Fibroblast of skin of right biceps (primary cell): ENCODE measurements at places on chromosomes 6 and 20.
A peak's percentile ranks its signal among the peaks of the same experiment; 100 is the strongest.

DNA sequence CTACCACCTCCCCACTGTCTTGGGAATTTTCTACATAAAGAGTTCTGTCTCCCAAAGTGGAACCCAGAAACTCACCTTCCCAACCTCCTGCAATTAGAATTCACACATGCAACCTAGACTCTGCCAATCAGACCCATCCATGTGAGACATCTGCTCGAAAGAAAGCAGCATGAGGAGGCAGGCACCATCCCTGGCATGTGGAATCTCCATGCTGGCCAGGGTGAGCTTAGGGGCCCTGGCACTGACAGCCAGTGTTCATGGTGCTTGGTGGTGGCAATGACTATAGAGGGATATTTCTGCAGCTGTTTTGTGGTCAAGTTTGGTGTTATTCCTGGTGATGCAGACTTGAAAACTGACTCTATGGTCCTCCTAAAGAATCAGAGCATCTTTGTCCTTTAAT lies 17.4 kb upstream of the FOXF2 start:
- no peak for DNase-seq

- peak; percentile 85 for DNase-seq
Measured at GRCh38 chr6:36735110-36736071, 37.8 kb downstream of the RAB44 start.

DNA sequence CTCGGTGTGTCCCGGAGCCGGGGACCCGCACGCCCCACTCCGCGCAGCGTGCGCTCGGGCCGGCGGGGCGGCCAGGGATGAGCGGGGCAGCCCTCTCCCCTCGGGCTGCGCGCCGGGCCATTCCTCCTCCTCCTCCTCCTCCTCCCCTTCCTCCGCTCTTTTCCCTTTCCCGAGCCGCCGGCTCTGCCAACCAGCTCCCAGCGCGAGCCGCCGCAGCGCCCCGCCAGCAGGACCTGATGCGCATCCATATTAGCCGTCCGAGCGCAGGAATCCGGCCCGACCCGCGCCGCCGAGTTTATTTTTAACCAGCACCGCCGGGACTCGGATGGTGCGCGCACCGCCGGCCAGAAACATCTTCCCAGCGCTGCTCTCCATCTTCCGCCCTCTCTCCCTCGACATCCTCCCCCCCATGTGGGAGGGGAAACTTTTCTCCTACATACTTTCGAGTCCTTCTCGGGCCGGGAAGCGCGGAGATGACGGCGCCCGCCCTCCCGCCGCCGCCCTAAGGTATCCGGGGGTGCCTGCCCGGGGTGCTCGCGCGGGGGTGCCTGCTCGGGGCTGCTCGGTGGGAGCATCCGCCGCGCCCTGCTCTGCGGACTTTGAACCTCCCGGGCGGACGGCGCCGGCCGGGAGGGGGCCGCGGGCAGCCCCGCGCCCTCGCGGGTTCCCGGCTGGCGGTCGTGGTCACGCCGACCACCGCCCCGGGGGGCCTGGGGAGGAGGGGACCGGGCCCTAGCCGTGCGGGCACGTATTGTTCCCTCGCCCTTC lies 619 bp downstream of the RREB1 start:
- peak; percentile 70 for DNase-seq

DNA sequence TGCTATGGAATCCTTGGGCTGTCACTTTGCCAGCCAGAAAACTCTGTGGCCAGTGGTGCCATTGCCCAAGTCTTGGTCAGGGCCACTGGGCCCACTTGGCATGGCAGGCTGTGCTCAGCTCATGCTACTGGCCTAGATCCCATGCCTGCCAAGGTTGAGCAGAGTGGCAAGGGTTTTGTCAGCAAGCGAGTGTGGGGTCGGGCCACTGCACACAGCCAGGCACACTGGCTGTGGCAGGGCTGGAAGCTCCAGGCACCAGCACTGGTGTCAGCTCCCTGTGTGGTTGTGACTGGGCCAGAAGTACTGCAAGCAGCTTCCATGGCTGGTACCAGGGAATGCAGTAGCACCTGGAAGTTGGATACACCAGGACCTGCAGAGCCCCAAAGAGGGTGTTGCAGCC lies 846.8 kb downstream of the EYS start:
- no peak for DNase-seq

- no peak for DNase-seq
Measured at GRCh38 chr6:146670161-146670560, 71.4 kb downstream of the ADGB start.

DNA sequence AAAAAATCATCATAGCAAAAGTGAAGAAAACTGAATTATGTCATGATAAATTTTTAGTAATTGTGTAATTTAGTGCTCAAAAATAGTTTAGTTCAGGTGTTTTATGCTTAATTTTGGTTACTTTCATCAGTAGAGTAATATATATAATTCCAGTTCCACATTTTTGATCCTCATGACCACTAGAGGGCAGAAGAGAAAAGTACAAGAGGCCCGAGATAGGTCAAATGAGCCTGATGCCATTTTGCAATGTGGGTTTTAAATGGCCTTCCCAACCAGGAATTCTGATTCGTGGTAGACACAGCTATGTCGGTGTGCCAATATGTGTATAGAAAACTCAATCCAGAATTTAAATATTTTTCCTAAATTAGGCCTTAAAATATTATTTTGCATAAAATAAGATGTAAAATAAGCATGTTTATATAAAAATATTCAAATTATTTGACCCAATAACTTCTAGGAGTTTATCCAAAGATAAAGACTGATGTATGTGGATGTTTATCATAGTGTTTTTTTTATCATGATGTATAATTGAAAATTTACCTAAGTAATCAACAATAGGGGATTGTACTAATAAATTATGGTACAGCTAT lies 159.7 kb upstream of the RPS6KA2 start:
- peak; percentile 55 for DNase-seq

DNA sequence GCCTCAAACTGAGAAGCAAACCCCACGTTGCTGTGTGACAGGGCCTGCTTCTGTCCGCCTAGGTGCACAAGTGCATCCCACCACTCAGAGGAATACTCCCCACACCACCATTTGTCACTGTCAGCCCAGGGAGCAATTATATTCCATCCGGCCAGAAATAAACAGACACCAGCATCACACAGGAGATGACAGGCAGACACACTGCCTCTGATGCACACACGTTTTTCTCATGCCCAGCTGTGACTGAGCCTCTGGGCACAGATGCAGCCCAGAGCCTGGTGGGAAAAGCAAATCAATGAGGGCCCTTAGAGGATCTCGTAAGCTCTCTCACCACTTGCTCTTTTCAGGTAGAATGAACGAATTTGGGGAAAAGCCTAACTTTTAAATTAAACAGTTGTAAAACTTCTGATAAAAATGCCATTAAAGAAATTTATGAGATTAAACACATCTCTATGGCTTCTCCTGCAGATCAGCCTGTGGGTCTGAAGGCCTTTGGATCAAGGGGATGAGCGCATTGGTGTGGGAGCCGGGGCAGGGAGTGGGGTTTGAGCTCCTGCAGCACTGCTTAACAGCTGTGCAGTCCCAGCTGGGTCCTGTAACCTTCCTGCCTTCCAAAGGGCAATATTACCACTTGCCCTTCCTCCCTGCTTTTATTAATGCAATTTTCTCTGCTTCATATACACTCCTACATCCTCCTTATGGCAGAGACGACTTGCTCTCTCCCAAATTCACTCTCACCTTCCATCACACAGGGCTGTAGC lies 624.3 kb downstream of the PTPRT start:
- DNase-seq, result no peak

DNA sequence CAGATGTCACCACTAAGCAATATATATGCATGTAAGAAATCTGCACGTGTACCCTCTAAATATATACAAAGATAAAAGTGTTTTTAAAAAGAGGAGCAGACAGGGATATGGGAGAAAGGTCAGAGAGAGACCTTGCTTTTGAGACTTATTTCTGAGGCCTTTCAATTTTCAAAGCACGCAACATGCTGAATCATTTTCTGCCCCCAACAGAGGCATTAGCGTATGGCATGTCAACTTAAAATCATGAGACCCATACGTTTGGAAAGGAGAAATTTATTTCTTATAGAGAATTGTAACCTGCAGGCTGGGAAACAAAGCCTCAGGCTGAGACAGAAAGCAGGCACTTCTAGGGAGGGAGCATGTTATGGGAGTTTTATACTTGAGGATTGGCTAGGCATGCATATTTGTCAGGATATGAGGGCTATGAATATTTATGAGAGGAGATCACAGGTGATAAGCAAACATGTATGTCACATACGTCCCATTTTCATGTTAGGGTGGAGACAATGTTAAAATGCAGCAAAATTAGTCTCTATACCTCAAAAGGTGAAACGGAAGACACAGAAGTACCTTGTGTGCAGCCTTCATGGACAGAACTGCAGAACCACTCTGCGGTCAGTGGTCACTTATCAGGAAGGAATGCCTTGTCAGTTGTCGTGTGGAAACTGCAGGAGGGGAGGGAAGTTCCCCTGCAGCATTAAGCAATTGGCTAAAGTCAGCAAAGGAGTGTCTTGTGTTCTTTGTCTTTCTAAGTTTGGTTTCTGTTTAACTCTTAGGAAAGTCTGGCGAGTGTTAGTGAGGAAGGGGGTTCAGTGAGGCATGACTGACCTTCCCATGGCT lies 6.3 kb upstream of the GABRR2 start:
- no peak for DNase-seq

GRCh38 chr6:107144666-107145065 lies 29.4 kb upstream of the BEND3 start:
- DNase-seq, result no peak

DNA sequence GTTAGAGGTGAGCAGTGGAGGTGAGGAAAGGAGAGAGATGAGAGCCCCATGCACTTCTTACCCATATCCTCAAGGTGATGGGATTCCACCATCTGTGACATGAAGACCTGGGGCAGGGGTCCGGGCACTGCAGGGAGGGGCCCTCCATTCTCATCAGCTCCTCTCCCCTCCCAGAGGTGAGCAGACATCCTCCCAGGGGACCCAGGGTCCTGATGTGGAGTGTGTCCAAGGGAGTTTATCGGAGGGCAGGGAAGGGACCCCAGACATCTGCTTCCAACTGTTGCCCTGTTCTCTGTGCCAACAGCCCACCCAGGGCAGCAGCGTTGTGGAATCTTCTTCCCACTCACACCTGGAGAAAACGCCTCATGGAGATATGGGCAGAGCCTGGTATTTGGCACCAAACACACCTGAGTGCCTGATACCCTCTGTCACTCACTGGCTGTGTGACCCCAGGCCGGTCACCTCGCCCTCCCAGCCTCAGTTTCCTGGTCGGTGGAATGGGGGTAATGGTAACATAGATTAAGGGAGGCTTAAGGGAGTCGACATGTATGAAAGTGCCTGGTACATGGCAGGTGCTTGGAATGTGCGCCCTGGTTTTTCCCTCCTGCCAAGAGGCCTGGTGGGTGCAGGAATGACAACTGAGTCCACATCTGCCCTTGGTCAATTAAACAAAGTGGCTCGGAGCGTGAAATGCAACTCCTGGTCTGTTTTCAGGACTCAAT lies 227.9 kb downstream of the PREX1 start:
- no peak for DNase-seq

GRCh38 chr6:82015043-82015442 lies 232.5 kb downstream of the IBTK start:
- DNase-seq, result peak; percentile 52

DNA sequence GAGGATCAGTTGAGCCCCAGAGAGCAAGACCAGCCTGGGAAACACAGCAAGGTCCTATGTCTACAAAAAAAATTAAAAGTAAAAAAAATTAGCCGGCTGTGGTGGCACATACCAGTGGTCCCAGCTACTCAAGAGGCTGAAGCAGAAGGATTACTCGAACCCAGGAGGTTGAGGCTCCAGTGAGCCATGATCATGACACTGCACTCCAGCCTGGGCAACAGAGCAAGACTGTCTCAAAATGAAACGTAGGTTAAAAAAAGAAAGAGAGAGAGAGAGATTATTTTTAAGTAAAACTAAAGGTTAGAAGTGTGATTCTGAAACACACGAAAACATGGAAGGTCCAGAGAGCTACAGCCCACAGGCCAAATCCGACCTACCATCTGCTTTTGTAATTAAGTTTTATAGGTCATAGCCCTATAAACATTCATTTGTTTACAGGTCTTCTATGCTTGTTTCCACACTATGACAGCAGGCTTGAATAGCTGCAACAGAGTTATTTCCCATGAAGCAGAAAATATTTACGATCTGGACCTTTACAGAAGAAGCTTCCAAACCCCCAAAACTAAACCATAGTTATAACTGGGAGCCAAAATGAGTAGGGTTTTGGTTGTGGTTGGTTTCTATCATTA lies 279.7 kb downstream of the GMDS start:
- DNase-seq, result no peak

- no peak for DNase-seq
Measured at GRCh38 chr6:139099984-139100383, 34.9 kb upstream of the HECA start.

GRCh38 chr20:58551631-58552030 lies 36.4 kb upstream of the APCDD1L start:
- DNase-seq, result no peak

GRCh38 chr20:48832405-48832730 lies 4.6 kb upstream of the PREX1 start:
- DNase-seq, result no peak

DNA sequence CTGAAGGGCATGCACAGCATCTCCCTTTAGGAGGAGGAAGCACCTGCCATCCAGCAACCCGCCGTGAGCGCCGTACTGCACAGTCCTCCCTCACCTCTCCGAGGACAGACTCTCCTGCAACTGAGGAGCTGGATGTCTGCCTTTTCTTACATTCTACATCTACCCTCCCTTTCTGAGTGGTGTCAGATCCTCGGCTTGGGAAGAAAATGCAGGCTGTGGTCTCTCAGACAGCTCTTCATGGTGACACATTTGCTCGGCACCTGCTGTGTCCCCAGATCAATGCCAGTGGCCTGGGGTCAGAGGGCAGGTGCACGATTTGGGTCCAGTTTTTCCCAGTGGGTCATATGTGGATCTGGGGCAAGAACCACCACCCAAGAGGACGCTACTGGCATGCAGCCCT lies 40.1 kb upstream of the BHLHE23 start:
- DNase-seq, result no peak

DNA sequence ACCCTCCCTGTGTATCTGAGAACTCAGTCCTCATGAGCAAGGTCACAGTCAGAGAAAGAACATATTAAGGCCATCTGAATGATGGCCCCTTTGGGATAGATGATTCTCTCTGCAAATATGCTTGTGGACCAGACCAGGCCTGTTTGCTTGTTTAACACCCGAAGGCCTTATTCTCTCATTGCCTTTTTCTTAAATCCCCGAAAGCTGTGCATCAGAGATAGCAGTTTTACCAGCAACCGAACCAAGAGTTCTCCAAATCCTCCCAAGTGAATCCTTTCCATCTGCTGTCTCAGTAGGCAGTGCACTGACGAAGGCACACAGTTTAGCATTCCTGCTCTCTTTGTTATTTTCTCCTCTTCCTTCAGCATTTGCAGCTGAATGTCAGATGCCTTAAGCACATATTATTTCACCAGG lies 79.8 kb downstream of the TRMT6 start:
- DNase-seq, result no peak

DNA sequence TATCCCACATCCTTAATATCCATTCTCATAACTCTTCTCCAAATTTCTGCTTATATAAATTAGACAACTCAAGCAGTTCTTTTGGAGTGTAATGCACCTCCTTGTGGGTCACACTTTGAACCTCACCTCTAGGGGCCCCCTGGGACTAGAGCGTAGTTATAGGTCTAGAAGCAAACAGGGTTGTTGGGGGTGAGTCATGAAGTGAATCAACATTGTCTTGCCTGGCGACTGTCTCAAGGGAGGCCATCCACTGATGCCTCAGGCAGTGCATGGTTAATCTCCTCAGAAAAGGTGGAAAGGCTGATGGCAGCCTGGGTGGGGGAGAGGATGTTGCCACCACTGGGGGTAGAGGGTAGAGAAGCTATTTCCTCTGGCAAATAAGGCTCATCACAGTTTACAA lies 129.1 kb downstream of the TNFRSF21 start:
- DNase-seq, result peak; percentile 73

- no peak for DNase-seq
Measured at GRCh38 chr6:1841136-1841535, 231.4 kb downstream of the FOXC1 start.

- no peak for DNase-seq
Measured at GRCh38 chr6:7134999-7135745, 27.4 kb downstream of the RREB1 start.
